ENCODE measurements at places on chromosomes 1 and 21.

DNA sequence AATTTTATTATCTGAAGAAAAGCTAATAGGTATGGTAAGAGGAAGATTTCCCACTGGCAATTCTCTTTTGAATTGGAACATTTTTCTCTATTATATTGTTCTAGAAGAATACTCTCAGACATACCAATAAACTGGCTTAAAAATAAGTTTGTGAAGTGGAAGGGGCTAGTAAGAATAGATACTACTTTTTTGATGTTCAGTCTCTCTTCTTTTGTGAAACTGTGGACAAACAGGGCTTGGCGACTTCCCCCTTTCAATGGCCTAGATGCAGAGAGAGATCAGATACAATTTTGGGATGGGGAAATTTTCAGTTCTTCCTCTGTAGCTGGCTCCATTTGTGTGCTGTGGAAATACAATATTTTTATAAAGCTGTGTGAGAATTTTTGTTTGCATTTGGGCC, 2.5 kb downstream of the PBX1 start:
- DNase-seq: no peak

- no peak for DNase-seq
Measured at GRCh38 chr1:81549588-81550127, 251.1 kb upstream of the ADGRL2 start.

DNA sequence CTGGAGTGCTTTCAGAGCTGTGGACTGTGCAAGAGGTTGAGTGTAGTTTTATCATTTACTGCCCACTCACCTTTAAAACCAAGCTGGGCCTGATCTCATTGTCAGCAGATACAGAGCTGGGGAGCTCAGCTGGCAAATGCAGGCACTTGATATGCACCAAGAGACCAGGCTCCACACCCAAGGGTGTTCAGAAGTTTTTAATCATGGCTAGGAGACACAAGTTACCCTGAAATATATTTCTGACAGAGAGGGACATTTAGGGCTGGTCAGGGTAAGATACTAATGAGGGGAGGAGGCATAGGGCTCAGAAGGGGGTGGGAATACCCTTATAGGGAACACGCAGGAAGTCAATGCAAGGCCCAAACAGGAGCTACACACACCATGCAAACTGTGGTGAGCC, 153.7 kb downstream of the ELAVL4 start:
- no peak for DNase-seq

DNA sequence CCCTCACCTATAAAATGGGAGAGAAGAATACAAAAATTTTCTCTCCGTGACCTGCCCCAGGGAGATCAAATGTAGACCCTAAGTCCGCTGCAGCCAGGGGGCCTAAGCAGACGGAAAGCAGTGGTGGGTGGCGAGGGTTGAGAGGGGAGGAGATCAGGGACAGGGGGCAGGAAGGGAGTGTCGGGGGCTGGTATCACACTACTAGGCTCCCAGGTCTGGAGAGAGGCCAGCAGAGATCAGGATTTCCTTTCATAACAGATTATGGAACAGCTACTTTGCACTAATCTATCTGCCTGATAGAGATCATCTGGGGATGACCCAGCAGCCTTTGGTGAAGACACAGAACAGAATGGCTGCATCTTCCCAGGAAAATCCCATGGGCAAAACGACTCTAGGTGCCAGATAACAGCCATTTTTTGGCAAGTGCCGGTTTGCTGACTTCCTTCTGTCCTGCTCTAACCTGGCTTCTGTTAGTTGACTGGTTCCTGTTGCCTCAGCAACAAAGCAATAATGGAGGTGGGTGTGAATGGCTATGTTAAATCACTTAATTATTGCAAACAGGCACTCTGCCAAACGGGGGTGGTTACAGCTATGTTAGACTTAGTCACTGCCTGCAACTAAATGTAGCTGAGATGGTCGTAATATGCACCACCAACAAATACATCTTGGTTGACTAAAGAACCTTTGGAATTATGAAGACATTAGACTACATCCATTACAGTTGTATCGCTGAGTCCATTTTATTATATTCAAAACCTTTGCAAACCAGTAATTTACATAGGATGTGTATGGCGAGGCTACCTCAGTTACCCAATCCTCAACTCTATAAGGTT, 30.0 kb upstream of the EPS8L3 start:
- peak; percentile 86 for DNase-seq

DNA sequence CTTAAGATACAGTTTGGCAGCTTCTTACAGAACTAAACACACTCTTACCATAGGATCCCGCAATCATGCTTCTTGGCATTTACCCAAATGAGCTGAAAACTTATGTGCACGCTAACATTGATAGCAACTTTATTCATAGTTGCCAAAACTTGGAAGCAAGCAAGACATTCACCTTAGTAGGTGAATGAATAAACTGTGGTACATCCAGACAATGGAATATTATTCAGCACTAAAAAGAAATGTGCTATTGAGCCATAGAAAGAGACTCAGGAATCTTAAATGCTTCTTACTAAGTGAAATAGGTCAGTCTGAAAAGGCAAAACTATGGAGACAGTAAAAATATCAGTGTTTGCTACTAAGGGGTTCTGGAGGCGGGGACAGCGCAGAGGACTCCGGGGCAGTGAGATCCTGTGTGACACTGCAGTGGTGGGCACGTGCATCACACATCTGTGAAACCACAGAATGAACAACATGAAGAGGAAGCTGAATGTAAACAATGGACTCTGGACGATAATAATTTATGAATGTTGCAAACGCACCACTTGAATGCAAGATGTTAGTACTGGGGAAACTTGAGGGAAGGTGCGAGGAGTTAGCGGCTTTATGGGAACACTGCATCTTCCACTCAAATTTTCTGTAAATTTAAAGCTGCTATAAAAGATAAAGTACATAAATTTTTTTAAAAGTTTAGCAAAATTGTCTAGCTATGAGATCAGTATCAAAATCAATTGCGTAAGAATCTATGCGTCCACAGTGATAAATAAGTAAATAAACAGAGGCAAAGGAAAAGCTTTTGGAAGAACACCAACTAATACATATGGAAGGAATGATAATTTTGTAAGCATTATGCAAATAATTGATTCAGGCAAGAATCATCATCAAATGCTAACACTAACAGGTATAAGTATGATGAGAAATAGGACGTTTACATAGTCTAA, 15.4 kb upstream of the SPATC1L start:
- no peak for DNase-seq

DNA sequence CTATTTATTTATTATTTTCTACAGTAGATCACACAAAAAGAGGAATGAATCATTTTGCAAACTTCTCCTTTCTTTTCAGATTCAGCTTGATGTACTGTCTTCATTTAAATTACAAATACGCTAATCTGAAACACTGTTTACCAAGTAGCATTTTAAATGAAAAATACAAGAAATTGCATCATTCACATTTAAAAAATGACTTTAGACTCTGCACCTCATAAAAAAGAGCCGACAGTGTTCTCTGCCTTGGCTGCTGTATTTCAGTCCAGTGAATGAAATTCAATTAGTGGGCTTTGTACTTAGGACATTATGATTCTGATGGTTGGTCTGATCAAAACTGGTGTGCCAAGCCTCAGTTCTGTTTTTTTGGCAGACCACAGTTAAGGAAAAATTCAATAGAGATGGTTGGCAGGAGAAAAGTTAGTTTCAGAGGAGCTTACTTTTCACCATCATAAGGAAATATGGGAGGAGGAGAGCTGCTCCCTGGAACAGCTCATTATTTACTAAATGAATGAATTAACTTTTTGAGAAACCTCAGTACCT, 222.4 kb upstream of the ESRRG start:
- no peak for DNase-seq

- DNase-seq: peak; percentile 47
Measured at GRCh38 chr1:117656202-117656641, 50.4 kb downstream of the TENT5C start.

DNA sequence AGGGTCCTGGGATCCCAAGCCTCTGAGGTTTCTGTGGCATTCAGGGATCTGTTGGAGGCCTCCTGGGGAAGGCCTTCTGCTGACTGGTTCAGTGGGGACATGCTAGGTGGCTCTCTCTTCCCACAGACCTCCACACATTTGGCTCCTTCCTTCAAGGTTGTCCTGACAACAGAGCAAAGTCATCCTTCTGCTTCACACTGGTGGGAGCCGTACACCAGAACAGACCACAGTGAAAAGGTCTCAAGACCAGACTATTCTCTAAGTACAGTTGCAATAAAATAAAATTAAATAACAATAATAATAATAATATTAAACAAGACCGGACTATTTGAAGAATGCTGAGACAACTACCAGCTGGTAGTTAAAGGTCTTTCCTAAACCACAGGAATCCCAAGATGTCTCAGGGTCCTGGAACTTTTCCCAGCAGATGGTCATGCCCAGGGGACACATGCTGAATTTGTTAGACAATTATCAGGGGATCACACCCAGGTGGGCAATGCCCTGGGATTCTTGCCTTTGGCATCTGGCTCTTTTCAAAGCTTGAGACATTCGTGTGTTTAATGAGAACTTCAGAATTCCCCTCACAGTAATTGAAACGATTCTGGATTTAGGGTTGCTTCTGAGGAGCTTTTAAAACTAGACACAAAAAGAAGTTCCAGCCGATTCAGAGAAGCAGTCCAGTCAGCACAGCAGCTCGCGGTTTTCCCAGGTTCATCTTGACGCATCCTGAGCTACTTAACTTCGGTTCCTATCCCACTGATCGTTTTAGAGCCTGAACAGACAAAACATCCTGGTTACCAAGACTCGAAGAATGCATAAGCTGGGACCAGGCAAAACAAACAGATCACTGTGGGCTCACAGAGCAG, 22.9 kb downstream of the HTR1D start:
- no peak for DNase-seq

DNA sequence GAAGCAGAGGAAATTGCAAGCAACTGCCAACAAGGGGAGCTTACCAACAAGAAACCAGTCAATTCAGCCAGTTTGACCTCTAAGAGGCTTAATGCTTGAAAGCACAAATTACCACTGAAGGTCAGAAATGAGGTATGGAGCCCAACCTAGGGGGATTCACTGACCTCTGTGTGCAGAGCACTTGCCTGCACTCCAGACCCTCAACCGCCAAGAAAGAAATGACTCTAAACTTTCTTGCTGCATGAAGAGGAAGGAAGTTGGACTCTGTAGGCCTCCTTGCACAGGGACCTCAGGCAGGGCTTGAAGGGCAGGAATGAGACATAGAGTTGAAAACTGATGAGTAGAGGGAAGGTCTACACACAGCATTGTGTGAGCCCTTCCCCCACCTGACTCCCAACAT, 10.0 kb downstream of the ARMH1 start:
- no peak for DNase-seq

DNA sequence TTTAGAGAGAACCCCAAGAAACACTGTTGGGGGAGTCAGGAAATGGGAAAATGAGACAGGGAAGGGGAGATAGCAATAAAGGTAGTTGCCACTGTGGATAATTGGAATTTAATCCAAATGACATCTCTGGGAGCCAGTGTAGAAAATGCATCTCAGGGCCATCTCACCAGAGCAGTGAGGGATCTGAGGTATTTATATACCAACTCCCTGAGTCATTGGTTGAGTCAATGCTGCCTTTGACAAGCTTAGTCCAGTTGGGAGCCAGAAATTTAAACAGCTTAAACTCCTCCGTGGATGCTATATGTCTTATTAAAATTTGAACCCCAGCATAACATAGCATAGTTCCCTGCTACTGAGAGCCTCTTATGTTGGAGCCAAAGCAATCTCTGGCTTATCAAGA, 140.3 kb downstream of the SLC30A10 start:
- no peak for DNase-seq

DNA sequence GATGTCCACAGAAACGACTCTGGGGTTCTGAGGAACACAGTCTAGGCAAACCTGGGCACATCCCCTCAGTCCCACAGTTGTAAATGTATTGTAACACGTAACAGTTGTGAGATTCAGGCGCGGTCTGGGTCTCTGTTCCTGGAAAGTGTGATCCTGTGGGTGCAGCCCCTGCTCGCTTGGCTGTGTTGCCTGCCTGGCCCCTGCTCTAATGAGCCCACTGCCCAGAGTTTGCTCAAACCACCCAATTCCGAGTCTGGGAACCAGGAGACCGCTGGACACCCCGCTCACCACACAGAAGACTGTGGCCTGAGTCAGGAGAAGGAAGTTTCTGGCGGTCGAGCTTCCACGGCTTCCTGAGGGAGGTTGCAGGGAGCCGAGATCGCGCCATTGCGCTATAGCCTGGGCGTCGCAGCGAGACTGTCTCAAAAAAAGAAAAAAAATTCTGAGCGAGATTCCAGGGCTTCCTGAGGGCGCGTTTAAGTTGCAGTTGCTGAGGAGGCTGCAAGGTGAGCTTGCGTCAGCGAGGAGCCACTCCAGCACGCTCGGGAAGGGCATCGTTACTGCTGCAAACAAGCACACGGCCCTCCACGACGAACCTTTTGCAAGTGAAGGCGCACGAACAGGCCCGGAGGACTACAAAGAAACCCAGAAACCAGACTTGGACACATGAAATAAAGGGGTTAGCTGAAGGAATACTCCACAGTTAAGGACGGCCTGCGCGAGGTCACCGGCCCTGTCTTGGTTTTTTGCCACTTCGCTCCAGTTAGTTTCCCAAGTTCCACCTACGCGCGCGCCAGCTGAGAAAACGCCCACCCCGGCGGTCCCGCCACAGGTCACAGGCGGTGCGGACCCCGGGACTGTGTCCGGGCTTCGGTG, 1.1 kb downstream of the C21orf58 start:
- peak; percentile 56 for DNase-seq

DNA sequence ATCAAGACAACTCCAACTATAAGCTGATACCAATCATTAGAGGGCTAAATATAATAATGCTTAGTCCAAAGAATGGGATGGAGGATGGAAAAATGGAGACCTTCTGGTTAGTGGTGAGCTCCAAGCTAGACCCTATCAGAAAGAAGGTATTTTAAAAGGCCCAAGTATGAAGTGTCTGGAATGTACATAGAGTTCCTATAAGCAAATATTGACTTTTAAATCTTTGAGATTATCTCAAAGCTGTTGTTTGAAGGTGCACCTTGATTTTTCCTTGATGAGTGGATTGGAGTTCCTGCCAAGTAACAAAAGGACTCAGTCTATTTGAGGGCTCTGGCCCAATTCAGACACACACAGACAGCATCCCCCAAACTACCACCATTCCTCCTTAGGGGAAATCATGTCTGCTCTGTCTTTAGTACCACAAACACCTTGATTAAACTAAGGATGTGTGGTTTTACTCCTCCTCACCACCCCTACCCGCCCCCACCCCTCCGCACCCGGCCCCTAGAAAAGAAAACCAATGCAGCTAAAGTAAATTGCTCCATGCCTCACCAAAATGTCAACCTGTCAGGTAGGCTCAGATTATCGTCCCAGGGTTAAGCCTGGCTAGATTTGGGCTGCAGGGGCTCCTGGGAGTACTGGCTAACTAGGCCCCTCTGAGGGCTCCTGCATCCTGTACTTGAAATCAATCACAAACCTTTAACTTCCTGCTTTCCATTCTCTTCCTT, 59.4 kb downstream of the CDC7 start:
- no peak for DNase-seq

- peak; percentile 87 for DNase-seq
Measured at GRCh38 chr1:17596186-17596585, 56.7 kb downstream of the ARHGEF10L start.

DNA sequence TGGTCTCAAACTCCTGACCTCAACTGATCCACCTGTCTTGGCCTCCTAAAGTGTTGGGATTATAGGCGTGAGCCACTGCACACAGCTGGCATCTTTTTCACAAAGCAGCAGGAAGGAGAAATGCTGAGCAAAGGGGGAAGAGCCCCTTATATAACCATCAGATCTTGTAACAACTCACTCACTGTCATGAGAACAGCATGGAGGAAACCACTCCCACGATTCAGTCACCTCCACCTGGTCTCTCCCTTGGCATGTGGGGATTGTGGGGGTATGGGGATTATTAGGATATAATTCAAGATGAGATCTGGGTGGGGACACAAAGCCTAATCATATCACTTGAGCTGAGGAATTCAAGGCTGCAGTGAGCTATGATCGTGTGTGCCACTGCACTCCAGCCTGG, 3.0 kb upstream of the MFSD2A start:
- no peak for DNase-seq

All from mucosa of descending colon (tissue), 3 donors.